ENCODE measurements at places on chromosomes 6 and 20.

- DNase-seq = no peak
Observed at GRCh38 chr20:4454111-4454510, 267.6 kb upstream of the PRND start.

- no peak for DNase-seq
Observed at GRCh38 chr6:137387096-137387764, 107.0 kb downstream of the OLIG3 start.

DNA sequence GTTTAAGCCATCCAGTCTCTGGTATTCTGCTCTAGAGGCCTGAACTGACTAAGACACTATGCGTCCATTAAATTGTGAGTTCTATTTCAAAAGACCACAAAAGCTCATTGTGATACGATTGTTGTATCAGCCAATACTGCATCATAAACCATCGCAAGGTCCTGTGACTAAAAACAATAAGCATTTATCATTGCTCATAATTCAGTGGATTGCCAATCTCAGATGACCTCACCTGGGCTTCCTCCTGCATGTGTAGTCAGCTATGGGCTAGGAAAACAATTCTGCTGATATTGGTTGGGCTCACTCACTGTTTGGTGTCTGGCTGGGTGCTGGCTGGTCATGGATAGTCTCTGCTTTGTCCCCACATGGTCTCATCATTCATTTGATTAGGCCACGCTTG lies 592.7 kb upstream of the BTBD3 start:
- DNase-seq = no peak

DNA sequence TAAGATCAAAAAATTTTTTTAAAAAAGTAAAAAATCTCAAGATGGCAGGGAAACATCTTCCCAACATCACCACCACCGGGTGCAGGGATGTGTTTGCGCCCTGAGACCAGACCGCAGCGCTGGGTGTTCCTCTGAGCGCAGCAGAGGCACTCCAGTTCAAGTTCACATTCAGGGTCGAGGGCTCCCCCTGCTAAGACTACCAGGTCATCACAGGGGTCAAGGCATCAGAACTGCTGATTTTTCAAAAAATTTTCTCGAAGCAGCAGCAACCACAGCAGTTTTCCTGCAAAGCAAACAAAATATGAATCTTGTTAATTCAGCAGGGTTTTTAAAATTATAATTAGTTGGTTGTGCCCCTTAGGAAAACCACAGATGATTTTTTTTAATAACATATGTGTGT lies 83.1 kb downstream of the MYLK4 start:
- no peak for DNase-seq

- DNase-seq = no peak
Observed at GRCh38 chr6:138869398-138869797, 73.5 kb downstream of the ECT2L start.
